Stimulated activated CD8-positive, alpha-beta memory T cell treated with anti-CD3 and anti-CD28 coated beads, Interleukin-15, amount 100 ng/mL, for 48 hours (primary cell): ENCODE measurements at places on chromosomes 7 and 10.

GRCh38 chr10:80473692-80474596 lies 19.8 kb downstream of the TSPAN14 start:
- DNase-seq: no peak

GRCh38 chr7:129083525-129083924 lies 28.6 kb upstream of the TNPO3 start:
- no peak for DNase-seq

DNA sequence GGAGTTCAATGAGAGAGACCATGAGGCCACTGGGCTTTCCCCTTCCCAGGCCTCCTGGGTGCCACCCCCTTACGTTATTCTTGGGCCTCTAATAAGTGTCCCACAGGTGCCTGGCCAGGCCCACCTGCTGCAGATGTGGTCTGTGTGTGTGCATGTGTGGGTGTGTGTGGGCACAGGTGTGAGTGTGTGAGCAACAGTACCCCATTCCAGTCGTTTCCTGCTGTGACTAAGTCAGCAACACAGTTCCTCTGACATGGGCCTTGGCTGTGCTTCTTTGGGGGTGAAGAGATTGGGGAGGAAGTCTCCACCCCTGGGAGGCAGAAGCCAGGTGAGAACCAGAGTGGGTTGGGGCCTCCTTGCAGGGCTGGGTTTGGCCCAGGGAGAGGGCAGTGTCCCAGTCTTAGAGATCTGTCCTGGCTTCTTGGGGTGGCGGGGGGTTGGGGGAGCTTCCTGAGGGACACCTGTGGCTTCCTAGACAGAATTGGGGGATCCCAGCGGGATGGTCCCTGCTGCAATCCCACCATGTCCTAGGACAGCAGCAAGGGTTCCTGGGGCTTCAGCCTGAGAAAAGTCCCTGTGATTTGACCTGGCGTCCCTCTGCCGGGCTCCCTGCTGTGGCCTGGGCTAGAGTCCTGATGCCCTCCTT lies 4.1 kb upstream of the PILRB start:
- peak; percentile 36 for DNase-seq

DNA sequence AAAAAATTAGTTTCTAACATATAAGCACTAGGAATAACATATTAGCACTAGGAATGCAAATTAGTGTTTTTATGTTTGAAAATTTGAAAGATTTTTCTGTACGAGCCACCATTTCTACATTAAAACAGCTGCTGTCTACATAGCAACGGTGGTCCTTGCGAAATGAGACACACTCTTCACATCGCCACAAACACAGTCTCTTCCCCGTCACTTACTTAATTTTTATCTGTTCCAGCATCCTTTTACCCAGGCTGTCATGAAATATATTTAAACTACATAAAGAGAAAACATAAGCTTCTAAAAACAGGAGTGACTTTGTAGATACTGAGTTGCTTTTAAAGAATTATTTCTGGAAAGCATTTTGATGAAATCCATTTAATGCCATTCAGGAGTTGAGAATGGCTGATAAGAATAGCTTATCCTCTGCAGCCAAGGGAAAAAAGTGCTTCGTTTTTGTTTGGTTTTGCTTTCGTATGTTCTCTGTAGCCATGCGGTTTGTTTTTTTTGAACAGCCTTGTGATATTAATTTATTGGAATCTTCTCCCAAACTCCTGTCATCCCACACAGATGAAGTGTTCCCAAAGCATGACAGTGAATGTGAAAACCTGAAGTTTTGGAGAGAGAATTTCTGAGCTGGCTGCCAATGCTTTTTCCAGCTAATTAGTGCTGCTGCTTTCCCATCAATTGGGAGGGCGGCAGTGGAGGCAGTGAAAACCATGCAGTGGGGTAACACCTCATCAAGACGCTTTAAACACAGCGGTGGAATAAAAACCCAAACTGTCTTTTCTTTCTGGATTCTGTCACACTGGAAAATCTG lies 603.7 kb upstream of the ADARB2 start:
- no peak for DNase-seq

DNA sequence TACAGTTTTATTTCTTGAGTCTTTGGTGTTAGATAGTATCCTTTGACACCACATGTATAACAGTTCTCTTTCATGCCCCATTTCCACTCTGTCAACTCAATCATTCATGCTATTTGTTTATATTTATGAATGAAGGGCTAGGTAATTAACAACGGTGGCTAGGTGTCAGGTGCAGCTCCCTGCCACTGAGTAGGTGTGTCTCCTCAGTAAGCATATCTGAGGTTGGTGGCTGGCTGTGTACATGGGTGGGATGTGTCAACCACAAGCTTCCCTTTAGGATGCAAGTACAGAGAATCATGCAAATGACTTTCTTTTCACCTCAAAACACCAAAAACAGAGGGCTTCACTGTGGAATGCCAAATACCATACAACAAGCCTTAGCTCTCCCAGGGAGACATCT lies 83.4 kb downstream of the ZNF365 start:
- DNase-seq: no peak

DNA sequence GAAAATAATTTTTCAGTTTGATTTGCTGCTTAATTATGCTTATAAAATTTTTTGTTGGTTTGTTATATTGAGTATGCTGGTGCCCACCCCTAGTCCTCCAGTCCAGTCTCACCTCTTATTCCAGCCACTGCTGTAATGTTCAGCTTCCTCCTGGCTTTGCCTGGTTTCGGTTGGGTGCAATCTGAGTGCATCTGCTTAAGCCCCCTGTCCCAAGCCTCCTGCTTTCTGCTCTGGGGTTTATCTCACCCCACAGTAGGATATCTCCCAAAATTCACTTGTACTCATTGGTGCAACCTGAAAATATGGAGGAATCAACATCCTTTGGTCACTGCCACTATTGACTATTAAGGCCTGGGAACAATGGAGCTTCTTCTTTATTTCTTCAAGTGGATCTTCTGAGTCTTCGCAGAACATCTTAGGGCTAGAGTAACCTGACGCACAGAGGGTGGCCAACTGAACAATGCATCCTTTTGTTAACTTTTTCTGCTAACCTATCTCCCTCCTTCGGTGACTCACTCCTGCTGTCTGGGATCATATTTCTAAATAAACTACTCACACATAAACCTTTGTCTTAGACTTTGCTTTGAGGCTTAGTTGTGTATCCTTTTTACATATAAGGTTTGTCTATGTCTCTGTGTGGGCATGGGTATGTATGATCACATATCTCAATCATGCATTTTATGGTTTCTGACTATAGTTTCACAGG lies 19.1 kb upstream of the SOSTDC1 start:
- DNase-seq: no peak

DNA sequence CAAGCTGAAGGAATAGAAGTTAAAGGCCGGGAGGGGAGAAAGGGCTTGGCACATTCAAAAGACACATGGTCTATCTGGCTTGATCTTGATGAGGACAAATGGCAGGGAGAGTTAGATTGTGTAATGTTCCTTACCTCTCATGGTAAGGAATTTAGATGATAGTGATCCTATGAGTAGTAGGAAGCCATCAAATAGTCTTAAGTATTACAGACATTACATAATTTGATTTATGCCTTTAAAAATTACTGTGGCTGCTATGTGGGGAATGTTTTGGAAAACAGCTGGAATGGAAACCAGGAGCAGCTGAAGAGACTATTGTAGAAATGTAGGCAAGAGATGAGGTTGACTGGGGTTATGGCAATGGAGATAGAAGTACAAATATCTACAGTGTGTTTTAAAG lies 351.3 kb upstream of the BMPER start:
- DNase-seq: no peak

DNA sequence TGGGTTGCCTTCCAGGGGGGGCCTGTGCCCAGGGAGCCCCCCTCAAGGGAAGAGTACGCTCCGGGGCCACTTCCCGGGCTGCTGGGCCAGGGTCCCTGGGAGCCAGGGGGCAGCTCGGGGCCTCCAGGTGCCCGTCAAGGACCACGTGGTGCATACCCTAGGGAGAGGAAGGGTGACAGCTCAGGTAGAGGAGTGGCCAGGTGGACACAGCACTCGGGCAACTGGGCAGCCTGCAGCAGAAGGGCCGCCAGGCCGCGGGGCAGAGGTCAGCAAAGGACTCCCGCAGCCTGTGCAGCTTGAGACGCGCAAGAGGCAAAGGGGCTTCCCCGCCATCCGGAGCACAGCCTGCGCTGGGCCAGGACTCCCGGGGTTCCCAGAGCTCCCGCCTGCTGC lies 26.4 kb downstream of the AP5Z1 start:
- no peak for DNase-seq

GRCh38 chr7:11846361-11846955 lies 14.5 kb upstream of the THSD7A start:
- no peak for DNase-seq

DNA sequence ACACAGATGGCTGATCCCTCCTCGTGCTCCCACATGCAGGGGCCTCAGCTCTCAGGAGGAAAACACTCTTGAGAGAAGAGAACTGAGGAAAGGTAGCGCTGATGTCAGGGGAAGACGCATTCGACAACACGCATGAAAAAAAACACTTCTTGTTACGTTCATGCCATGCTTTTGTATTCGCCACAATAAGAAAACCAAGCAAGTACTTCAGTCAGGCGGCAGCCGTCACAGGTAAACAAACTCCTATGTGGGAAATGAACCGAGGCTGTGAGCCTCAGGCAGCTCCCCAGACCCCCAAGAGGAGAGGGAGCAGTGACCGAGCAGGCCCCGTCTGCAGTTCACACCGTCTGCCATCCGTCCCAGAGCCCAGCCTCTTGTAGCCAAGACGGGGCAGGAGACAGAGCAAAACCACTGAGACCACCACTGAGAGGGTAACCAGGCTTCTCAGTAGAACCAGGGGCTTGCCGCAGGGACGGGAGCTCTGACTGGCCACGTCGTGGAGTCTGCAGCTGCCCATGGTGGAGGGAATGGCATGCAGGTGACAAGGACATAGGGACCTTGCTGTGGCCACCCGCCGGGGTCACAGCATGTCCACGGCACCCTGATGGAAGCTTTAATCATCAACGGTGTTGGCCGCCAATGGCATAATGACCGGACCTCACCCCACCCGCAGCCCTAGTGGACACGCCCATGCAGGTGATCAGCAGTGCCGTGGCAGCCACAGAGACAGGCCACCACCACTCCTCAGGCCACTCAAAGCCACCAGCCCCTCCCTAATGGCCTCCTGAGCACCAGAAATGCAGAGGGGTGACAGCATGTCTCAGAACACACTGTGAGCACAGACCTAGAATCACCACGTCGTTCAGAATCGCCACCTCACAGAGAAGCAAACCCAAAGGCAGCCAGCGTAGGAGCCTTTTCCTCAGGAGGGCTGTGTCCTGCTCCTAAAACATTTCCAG lies 304.3 kb downstream of the PTPRN2 start:
- DNase-seq: no peak

DNA sequence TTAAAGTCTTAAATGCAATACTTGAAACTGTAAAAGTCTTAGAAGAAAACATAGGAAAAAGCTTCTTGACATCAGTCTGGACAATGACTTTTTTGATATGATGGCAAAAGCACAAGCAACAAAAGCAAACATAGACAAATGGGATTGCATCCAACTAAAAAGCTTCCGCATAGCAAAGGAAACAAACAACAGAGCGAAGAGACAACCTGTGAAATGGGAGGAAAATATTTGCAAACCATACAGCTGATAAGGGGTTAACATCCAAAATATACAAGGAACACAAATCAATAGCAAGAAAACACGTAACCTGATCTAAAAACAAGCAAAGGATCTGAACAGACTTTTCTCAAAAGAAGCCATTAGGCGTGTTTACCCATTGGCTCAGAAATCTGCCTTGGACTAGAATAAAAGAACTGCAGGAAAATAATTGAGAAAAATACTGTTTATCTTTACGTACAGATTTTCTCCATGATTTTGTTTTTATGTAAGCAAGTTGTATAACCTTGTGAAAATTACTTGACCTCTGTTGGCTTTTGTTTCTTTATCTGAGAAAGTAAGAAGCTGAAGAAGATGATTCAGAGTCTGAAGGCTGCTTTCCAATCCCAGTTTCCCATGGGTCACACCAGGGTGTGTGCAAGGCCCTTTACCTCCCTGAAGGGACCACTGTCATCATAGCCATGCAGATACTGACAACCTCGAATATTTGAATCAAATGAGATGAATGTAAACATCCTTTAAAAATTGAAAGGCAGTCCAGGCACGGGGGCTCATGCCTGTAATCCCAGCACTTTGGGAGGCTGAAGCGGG lies 99.1 kb upstream of the LANCL2 start:
- no peak for DNase-seq

GRCh38 chr7:16396766-16397500 lies 24.4 kb downstream of the CRPPA start:
- DNase-seq: no peak

- no peak for DNase-seq
Observed at GRCh38 chr7:92653136-92653535, 62.9 kb upstream of the FAM133B start.

- no peak for DNase-seq
Observed at GRCh38 chr7:1290679-1291356, 58.1 kb downstream of the UNCX start.

GRCh38 chr7:7639847-7640220 lies 718 bp upstream of the UMAD1 start:
- peak; percentile 28 for DNase-seq

GRCh38 chr10:14971867-14972448 lies 12.8 kb downstream of the MEIG1 start:
- DNase-seq: no peak

DNA sequence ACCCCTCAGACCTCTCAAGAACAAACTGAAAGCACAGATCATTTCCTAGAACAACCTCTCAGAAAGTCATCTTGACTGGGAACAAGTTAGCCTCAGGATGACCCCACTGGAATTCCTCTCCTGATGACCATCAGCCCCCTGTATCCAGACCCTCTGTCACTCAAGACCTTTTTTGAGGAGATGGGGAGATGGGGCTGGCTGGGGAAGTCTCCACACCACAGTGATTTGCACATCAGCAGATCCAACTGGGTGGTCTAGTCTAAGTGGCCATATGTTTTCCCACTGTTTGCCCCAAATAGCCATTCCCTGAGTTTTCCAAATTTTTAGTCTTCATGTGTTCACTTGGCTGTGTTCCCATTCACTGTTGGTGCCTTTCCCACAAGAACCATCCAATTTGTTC lies 452.4 kb upstream of the NPVF start:
- DNase-seq: no peak

GRCh38 chr10:112497347-112497950 lies 50.4 kb downstream of the VTI1A start:
- no peak for DNase-seq

- no peak for DNase-seq
Observed at GRCh38 chr7:157335236-157335635, 1.6 kb upstream of the DNAJB6 start.

DNA sequence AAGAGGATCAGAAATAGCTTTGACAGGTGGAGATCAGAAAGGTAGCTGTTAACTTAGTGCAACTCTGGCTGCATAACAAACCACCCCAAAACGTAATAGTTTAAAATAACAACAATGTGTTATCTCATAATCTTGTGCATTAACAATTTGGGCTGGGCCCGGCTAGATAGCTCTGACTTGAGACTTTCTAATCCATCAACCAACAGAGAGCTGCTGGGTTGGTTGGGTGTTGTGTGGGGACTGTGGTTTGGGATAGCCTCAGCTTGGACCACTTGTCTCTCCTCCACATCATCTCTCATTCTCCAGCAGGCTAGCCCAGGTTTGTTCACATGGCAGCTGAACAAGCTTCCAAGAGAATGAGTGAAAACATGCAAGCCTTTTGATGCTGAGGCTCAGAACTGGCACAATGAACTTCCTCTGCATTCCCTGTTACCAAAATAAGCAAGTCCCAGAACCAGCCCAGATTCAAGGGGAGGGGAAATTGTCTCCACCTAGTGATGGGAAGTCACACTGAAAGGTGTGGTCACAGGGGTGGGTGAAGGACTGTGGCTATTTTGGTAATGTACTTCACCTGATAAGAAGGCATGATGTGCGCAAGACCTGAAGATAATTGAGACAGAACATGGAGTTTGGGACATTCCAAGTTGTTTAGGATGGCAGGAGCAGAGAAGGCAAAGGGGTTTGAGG lies 20.4 kb upstream of the ASAH2 start:
- no peak for DNase-seq

- no peak for DNase-seq
Observed at GRCh38 chr10:44930904-44931620, 19.9 kb downstream of the TMEM72 start.
